ENCODE measurements at places on chromosomes 12 and 14. TPM values are rescaled to one million over a fixed set of nuclear protein-coding genes. Genes with fewer than 3 reads are reported as not detected.

Gene BCL2L14
- total RNA-seq = 0.81 TPM

Gene TAS2R46
- 5.1 TPM for total RNA-seq

Gene GPRC5A
- total RNA-seq = 135 TPM

Gene ABCD2
- 0.81 TPM for total RNA-seq

Gene KRT85
- not detected for total RNA-seq

Gene TMEM19
- 45.1 TPM for total RNA-seq

Gene ACOT4
- 1.3 TPM for total RNA-seq

Gene C14orf132
- total RNA-seq = 3.1 TPM

Gene R3HDM2
- total RNA-seq = 30.7 TPM

GRCh38 chr12:71186571-71187288 is 28.9 kb upstream of the TSPAN8 start:
- H3K27me3 ChIP-seq = no peaks in the 10 kb centered on the region
- no peaks in the 10 kb centered on the region for H3K4me1 ChIP-seq
- no peak overlapping the region for H3K27ac ChIP-seq

GRCh38 chr14:60648934-60649874 is at the start of gene SIX1:
TSS of gene SIX1 (minus strand) at chr14:60649477. CDS start at chr14:60649189, 288 bp downstream.
- H3K27ac ChIP-seq = peak within 1 kb of the TSS; percentile 43
- peak within 1 kb of the TSS; percentile 24 for H3K4me3 ChIP-seq
- peak; percentile 45 for DNase-seq

DNA sequence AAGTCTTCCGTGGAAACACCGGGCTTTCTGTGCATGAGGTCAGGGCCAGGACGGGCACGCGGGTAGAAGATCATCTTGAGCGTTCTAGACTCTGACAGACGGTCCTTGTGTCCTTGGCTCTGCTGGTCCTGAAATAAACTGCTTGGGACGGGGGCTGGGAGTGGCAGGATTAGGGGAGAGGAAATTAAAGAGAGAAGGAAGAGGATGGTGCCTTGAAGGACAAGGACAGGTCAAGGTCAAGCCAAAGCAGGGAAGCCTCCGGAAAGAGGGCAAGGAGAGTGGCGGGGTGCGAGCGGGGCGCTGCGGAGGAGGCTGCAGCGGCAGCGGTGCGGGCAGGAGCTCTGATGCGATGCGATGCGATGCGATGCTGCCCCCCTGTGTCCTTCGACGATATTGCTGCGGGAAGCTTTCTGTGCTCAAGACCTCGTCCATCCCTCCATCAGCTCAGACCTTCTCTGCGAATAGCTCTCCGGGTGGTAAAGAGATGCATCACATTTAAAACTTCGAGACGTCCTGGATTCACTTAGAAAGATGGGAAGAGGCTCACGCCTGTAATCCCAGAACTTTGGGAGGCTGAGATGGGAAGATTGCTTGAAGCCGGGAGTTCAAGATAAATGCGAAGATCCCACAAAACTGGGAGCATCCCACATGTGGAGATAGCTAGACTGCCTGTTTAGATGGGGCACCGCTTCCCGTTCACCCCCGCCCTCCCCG is 110.1 kb upstream of the TMEM132D start:
- DNase-seq = peak; percentile 39
- no peak overlapping the region for H3K4me3 ChIP-seq
- no peaks in the 10 kb centered on the region for H3K27me3 ChIP-seq

- DNase-seq = no peak
- H3K27ac ChIP-seq = no peak overlapping the region
- no peaks in the 10 kb centered on the region for H3K36me3 ChIP-seq
- H3K4me3 ChIP-seq = no peak overlapping the region
- H3K27me3 ChIP-seq = no peaks in the 10 kb centered on the region
These were observed 20.5 kb downstream of the PPHLN1 start for GRCh38 chr12:42346403-42347002.

DNA sequence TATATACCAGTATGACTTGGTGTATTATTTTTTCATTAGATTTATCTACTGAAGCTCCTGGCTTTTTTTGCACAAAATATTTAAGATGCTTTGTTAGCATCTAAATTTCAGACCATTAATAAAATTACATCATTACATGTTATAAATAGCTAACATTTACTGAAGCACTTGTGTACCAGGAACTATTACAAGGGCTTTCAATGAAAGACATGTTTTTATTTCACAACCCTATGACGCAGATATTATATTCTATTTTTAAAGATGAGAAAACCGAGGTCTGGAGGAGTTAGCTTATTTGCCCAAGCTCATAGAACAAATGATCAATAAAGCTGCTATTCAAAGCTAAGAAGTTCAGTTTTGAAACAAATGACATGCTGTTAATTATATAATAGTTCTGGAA is 420.4 kb upstream of the DCN start:
- no peak for DNase-seq
- H3K4me1 ChIP-seq = no peaks in the 10 kb centered on the region
- no peaks in the 10 kb centered on the region for H3K27me3 ChIP-seq
- no peaks in the 10 kb centered on the region for H3K36me3 ChIP-seq

- peak; percentile 71 for DNase-seq
- peaks cover 9% of the 10 kb centered on the region for H3K4me1 ChIP-seq
- no peak overlapping the region for H3K4me3 ChIP-seq
- H3K27ac ChIP-seq = no peak overlapping the region
- H3K27me3 ChIP-seq = no peaks in the 10 kb centered on the region
- no peaks in the 10 kb centered on the region for H3K36me3 ChIP-seq
These were observed 17.8 kb upstream of the HDAC7 start for GRCh38 chr12:47837190-47838171.

DNA sequence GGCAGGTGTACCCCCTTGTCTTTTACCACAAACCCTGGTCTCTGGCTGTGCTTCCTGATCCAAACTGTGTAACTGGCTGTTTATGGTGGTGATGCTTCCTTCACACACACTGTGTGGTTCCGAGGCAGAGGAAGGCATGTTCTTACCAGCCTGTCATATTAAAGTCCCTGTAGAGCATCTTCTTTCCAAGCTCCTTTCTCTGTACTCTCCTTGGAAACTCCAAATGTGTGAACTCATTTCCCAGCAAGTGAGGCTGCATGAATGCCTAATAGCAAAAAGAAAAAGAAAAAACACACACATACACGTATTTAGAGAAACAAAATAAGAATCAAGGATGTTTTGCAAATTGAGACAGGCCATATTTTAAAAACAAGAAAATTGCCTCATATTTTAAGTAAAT is 214.9 kb downstream of the PPM1H start:
- H3K36me3 ChIP-seq = no peaks in the 10 kb centered on the region
- H3K4me1 ChIP-seq = peaks cover 92% of the 10 kb centered on the region

DNA sequence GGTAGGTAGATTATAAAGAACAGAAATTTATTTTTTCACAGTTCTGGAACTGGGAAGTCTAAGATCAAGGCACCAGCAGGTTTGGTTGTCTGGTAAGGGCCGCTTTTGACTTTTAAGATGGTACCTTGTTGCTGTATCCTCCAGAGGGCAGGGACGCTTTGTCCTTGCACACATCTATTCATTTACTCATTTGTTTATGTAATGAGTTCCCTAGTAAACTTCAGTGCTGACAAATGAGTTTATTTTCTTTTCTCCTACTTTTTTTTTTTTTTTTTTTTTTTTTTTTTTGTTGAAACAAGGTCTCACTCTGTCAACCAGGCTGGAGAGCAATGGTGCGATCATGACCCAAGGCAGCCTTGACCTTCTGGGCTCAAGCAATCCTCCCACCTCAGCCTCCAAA is 195.7 kb downstream of the FBXL14 start:
- H3K4me3 ChIP-seq = no peak overlapping the region
- DNase-seq = no peak
- H3K27me3 ChIP-seq = no peaks in the 10 kb centered on the region
- no peaks in the 10 kb centered on the region for H3K4me1 ChIP-seq
- H3K27ac ChIP-seq = no peak overlapping the region

- H3K27me3 ChIP-seq = no peaks in the 10 kb centered on the region
- H3K36me3 ChIP-seq = no peaks in the 10 kb centered on the region
- H3K27ac ChIP-seq = no peak overlapping the region
- no peak overlapping the region for H3K4me3 ChIP-seq
- DNase-seq = no peak
These were observed 25.9 kb upstream of the PRKD1 start for GRCh38 chr14:29953501-29953900.

DNA sequence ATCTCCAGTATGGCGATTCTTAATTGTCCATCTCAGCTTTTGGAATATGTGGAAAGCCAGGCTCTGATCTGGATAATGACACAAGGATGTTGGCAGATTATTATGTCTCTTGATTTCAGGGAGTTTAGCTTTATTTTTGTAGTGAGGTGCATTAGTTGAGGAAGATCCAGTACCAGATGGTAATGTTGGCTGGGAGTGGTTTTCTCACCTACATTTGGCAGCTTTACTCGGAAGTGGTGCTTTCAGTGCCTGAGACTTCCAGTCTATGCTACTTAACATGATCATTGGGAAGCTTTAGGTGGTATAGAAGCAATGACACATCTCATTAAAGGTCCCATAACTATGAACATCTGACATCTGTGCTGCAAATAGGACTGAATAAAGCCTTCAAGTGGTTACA is 7.5 kb downstream of the SLC15A5 start:
- no peak overlapping the region for H3K4me3 ChIP-seq
- no peaks in the 10 kb centered on the region for H3K4me1 ChIP-seq

DNA sequence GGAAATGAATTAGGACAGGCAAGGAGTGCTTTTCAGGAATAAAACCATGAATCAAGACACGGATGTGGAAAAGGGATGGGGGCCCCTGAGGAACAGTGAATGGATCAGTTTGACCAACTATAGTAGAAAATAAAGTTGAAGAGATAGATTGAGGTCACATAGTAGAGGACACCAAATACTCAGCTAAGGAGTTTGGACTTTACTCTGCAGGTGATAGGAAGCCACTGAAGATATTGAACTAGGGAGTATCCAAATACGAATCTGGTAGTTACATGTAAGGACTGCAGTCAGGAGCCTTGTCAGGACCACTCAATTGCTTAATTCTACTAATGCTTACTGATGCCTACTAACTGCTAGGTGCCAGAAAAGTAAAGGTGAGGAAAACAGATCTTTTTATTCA is 20.4 kb downstream of the ENTPD5 start:
- no peaks in the 10 kb centered on the region for H3K27me3 ChIP-seq
- no peak overlapping the region for H3K27ac ChIP-seq
- no peaks in the 10 kb centered on the region for H3K4me1 ChIP-seq

- H3K36me3 ChIP-seq = no peaks in the 10 kb centered on the region
- no peak overlapping the region for H3K4me3 ChIP-seq
- H3K27me3 ChIP-seq = no peaks in the 10 kb centered on the region
- H3K4me1 ChIP-seq = no peaks in the 10 kb centered on the region
- no peak overlapping the region for H3K27ac ChIP-seq
These were observed 1951.9 kb upstream of the SEL1L start for GRCh38 chr14:83485591-83485990.
